Thoracic aorta (tissue), 2 donors: ENCODE measurements at places on chromosomes 1 and 21. TPM values are rescaled to one million over a fixed set of nuclear protein-coding genes. Genes with fewer than 3 reads are reported as not detected.

DNA sequence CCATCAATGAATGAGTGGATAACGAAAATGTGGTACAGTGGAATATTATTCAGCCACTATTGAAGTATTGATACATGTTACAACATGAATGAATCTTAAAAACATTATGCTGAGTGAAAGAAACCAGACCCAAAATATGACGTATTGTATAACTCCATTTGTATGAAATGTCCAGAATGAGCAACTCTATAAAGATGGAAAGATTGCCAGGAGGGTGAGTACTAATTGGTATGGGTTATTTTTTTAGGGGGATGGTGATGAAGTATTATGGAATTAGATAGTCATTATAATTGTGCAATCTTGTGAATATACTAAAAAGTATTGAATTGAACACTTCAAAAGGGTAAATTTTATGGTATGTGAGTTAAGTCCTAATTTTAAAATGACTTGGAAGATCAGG lies 278.6 kb downstream of the SIPA1L2 start:
- H3K27me3 ChIP-seq: no peaks in the 10 kb centered on the region
- no peak overlapping the region for H3K27ac ChIP-seq
- H3K4me3 ChIP-seq: no peak overlapping the region
- no peaks in the 10 kb centered on the region for H3K4me1 ChIP-seq

- no peaks in the 10 kb centered on the region for H3K27me3 ChIP-seq
- no peak overlapping the region for H3K4me3 ChIP-seq
- H3K27ac ChIP-seq: no peak overlapping the region
- H3K36me3 ChIP-seq: no peaks in the 10 kb centered on the region
- no peak for DNase-seq
Observed at GRCh38 chr1:168629466-168629865, 53.1 kb downstream of the XCL1 start.

DNA sequence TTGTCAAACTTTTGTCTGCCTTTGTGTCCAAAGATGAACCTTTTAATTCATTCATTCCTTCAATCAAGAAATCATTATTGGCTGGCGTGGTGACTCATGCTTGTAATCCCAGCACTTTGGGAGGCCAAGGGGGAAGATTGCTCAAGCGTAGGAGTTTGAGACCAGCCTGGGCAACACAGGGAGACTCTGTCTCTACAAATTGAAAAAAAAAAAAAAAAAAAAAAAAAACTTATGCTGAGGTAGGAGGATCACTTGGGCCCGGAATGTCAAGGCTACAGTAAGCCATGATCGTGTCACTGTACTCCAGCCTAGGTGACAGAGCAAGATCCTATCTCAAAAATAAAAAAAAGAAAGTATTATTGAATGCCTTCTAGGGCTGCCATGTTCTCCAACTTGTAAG lies 51.3 kb upstream of the CXADR start:
- no peak overlapping the region for H3K27ac ChIP-seq
- no peak for DNase-seq
- no peaks in the 10 kb centered on the region for H3K4me1 ChIP-seq
- no peaks in the 10 kb centered on the region for H3K36me3 ChIP-seq
- no peak overlapping the region for H3K4me3 ChIP-seq
- no peaks in the 10 kb centered on the region for H3K27me3 ChIP-seq

PCSK9 gene
- total RNA-seq: 0.21 TPM

GBP5 gene
- total RNA-seq: 15.8 TPM

- H3K4me3 ChIP-seq: no peak overlapping the region
- H3K36me3 ChIP-seq: no peaks in the 10 kb centered on the region
- DNase-seq: no peak
- H3K4me1 ChIP-seq: no peaks in the 10 kb centered on the region
Observed at GRCh38 chr21:21614966-21615365, 616.8 kb downstream of the NCAM2 start.

- no peak overlapping the region for H3K4me3 ChIP-seq
- DNase-seq: no peak
- H3K27me3 ChIP-seq: no peaks in the 10 kb centered on the region
- no peaks in the 10 kb centered on the region for H3K36me3 ChIP-seq
Observed at GRCh38 chr1:244065960-244066388, 14.9 kb downstream of the ZBTB18 start.

- no peak overlapping the region for H3K27ac ChIP-seq
- no peak overlapping the region for H3K4me3 ChIP-seq
- DNase-seq: no peak
- H3K27me3 ChIP-seq: no peaks in the 10 kb centered on the region
- no peaks in the 10 kb centered on the region for H3K4me1 ChIP-seq
- no peaks in the 10 kb centered on the region for H3K36me3 ChIP-seq
Observed at GRCh38 chr1:187252923-187253322, 424.2 kb downstream of the PLA2G4A start.
